ENCODE measurements at places on chromosomes 2 and 18.

DNA sequence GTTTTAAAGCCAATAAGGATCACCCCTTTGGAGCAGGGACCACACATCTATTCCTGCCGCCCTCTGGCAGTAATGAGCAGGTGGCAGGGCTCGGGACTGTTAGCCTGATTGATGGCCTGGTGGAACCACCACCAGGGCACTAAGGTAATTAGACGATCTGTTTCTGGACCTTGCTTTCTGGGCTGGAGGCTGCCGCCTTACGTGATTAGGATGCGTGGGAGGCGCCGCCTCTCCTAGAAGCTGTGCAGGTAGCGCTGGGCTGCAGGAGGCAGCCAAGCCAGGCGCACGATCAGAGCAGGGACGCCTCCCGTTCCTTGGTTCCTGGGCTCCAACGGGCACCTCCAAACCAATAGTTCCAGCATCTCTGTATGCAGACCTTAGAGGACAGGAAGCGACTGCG lies 242.6 kb upstream of the RAB12 start:
- DNase-seq, result no peak

GRCh38 chr2:95079199-95079683 lies 42.4 kb downstream of the MRPS5 start:
- no peak for DNase-seq

- no peak for DNase-seq
Observed at GRCh38 chr2:214543386-214543955, 132.6 kb downstream of the VWC2L start.

DNA sequence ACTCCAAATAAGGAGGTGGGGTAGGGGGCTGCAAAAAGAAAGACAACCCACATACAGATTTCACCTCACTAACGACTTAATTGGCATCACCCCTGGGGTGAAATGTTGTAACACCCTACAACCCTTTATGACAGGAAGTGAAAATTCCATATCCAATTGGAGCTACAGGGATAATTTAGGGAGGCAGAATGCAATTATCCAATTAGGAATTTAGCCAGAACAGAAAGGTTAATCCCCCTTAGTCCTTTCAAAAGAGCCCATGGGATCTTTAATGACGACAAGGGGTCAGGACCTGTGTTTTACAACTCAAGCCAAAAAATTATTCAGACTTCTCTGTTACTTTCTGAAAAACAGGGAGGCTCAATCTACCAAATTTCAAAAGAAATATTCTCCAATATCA lies 1027.1 kb downstream of the TMEM182 start:
- DNase-seq, result no peak

GRCh38 chr18:36942264-36942663 lies 113.3 kb downstream of the KIAA1328 start:
- no peak for DNase-seq

- no peak for DNase-seq
Observed at GRCh38 chr18:53887447-53887846, 337.0 kb downstream of the MBD2 start.

DNA sequence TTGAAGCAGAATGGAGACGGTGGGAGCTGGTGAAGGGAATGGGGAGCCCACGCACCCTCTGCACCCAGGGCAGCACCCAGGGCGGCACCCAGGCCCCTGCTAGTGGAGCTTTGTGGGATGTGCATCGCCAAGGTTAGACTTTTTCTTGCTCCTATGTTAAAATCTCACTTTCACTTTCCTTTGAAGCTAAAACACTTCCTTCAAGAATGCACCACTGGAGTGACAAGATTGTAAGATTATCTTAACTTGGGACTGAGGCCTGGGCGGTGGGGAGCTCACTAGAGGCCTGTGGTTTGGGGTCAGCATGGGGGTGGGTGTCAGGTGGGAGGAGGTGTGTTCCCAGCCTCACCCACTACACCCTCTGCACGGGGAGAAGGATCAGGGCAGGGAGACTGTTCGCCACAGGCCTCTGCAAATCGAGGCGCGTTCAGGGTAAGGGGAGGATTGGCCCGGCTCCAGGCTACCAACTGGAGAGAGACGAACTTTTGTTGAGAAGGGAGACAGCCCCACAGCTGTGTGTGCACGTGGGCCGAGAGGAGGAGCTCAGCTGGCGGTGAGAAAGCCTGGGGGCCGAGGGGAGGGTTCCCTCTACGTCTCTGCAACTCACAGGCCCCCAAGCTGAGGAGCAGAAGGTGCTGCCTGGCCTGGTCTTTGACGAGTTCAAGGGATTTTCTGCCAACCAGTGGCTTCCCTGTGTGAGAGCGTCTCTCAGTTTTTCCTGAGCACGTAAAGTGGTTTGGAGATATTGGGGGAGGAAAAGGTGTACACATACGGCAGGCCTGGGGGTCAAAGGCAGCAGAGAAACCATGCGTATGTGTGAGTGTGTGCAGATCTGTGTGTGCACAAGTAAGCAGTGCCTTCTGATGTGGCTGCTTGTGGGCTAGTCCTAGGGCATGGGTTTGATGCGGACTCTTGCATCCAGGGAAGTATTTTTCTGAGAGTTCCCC lies 147.7 kb downstream of the KLHL29 start:
- peak; percentile 37 for DNase-seq

GRCh38 chr18:61742565-61743429 lies 150.0 kb downstream of the RNF152 start:
- DNase-seq, result no peak

Data from stimulated activated naive CD8-positive, alpha-beta T cell treated with anti-CD3 and anti-CD28 coated beads, Interleukin-15, Interleukin-2, amounts not matched to agents 100 U/mL and 50 U/mL, for 24 hours (primary cell).